ENCODE measurements at places on chromosomes 7 and 10. TPM values are rescaled to one million over a fixed set of nuclear protein-coding genes. Genes with fewer than 3 reads are reported as not detected.

Gene ZNF800
- total RNA-seq, result 41.1 TPM

Gene GIMAP7
- total RNA-seq, result 102 TPM

Gene OSBPL3
- 26.7 TPM for total RNA-seq

Gene NRG3
- total RNA-seq, result not detected

Gene CLIP2
- total RNA-seq, result 18.4 TPM

Gene SPDYE2B
- not detected for total RNA-seq

Gene ADRA2A
- total RNA-seq, result 35.0 TPM

Gene HIBADH
- total RNA-seq, result 34.7 TPM

Gene MMD2
- not detected for total RNA-seq

Gene PAPOLB
- 0.15 TPM for total RNA-seq

Gene CTAGE8
- 1.1 TPM for total RNA-seq

Gene NUDT13
- 3.1 TPM for total RNA-seq

Gene SPDYE16
- not detected for total RNA-seq

Data from spleen (tissue), 13 donors.